ENCODE measurements at places on chromosomes 5 and 9.

DNA sequence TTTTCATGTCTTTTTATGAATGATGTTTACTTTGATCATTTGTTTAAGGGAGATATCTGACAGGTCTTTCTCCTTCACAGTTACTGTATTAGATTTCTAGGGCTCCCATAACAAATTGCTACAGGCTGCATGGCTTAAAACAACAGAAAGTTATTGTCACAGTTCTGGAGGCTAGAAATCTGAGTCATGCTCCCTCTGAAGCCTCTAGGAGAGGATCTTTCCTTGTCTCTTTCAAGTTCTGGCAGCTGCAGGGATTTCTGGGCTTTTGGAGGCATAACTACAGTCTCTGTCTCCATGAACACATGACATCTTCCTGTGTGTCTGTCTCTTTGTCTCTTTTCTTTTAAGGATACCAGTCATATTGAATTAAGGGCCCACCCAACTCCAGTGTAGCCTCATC lies 557.3 kb upstream of the SEMA6A start:
- no peak for DNase-seq

- no peak for DNase-seq
Measured at GRCh38 chr9:117296453-117296852, 118.4 kb downstream of the ASTN2 start.

DNA sequence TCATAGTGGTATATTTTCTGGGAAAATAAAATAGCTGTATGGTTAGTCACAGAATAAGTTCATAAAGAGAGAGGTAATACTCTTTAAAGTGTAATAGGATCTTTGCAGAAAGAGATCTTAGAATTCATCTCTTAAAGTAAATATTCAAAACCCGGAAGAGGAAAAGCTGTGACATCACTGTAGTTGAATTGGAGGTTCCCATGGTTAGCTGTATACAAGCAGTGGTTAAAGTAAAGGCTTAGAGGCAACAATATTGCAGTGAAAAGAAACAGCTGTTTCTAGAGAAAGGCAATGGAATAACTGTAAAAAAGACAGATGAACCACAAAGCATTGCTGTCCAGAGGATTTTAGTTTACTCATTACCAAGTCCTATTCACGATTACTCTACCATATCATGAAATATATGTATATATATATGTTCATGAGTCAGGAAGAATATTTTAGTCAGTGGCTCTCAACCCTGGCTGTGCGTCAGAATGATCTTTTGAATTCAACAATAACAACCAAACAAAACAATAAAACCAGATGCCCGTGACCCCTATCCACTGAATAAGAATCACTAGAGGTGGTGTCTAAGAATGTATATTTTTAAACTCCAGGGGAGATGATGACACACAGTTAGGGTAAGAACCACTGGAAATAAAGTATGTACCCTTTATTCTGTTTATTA lies 4.7 kb downstream of the ERCC6L2 start:
- no peak for DNase-seq

- DNase-seq, result no peak
Measured at GRCh38 chr9:135489188-135489906, 9.8 kb downstream of the PPP1R26 start.

- DNase-seq, result no peak
Measured at GRCh38 chr9:127976498-127976897, 4.3 kb downstream of the EEIG1 start.
